ENCODE measurements at places on chromosomes 12 and 14.

- DNase-seq = no peak
Observed at GRCh38 chr12:21891751-21892217, 49.4 kb downstream of the ABCC9 start.

- peak; percentile 5 for DNase-seq
Observed at GRCh38 chr14:58414845-58415244, 12.5 kb downstream of the TIMM9 start.

DNA sequence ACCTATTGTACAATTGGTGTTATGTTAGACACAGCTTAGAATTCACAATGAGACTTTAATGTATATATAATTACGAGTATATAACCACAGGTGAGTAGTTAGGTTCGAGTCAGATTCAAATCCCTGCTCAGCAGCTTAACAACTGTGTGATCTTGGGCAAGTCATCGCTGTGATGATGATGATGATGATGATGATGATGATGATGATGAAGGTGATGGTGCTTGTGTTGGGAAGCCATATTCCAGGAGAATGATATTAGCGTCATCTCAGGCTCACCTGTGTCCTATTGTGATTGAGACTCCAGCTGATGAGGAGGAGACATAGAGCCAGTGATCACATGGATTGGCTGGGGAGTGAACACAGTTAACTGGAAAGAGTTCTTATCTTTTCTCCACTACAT, 16.5 kb downstream of the RFX4 start:
- no peak for DNase-seq

GRCh38 chr14:30520536-30520935, 38.4 kb upstream of the G2E3 start:
- DNase-seq = peak; percentile 61

GRCh38 chr14:104285508-104285840, 147.1 kb downstream of the KIF26A start:
- no peak for DNase-seq

GRCh38 chr14:34368971-34369647, 92.9 kb downstream of the SPTSSA start:
- no peak for DNase-seq

DNA sequence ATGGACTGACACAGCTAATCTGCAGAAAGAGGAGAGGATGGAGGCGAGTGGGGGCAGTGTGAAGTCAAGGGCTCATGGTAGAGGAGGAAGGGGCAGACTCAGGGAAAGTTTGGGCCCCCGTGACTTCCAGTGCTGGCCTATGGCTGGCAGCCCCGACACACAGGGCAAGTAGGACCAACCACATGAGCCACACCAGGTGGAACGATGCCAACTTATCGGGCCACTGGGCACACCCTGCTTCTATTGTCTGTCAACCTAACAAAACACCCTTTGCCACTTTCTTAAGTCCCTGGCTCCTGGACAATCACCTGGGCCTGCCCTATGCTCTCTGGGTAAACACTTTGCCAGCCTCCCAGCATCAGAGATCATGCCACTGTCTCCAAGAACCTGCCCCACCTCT, 65.2 kb upstream of the PSMC1 start:
- no peak for DNase-seq

GRCh38 chr14:94689985-94690400, 77.8 kb downstream of the SERPINA3 start:
- DNase-seq = peak; percentile 10

DNA sequence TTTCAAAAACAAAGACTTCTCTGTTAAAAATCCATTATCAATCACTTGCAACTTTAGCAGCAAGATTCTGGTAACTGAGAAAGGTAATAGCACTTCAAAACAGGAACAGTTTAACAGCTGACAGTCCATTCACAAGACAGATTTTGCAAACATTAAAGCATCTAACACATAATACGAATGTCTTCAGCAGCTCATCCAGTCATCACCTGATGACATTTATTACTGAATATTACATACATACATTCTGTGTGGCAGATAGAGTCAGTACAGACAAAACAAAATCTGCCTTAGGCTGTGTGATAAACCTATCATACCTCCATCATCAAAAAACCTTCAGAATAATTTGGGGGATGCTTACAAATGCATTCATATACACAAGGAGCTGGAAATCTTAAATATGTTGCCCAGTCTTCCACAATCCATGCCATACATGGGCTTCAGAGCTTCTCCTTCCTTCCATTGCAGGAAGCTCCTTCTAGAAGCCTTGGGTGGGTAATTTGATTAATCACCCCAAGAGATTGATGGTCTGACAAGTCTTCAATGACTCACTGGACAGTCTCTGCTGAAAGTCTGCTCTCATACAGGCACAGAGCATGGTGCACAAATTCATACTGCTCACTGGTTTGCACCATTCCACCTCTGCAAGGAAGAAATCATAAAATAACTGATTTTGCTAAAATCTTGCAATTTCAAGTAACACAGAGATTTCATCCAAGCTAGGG, 1.6 kb upstream of the PTPRB start:
- no peak for DNase-seq

DNA sequence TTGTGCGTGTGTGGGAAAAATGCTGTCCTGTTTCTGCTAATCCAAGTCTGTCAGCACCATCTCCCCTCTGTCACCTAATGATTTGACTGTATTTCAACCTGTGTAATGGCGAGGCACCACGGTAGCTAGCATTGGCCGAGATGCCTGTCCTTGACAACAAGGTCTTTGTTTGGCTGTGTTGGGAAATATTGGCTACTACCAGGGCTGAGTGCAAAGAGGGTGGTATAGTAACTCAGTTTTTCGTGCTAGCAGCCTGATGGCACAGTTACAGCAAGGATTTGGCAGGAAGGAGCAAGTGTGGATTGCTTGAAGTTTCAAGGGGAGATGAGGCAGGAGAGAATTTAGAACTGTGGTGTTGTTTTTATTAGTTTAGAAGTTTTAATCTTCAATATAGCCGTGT, 440.3 kb upstream of the RGS6 start:
- DNase-seq = no peak

GRCh38 chr12:15278816-15279658, 43.3 kb upstream of the PTPRO start:
- peak; percentile 8 for DNase-seq

DNA sequence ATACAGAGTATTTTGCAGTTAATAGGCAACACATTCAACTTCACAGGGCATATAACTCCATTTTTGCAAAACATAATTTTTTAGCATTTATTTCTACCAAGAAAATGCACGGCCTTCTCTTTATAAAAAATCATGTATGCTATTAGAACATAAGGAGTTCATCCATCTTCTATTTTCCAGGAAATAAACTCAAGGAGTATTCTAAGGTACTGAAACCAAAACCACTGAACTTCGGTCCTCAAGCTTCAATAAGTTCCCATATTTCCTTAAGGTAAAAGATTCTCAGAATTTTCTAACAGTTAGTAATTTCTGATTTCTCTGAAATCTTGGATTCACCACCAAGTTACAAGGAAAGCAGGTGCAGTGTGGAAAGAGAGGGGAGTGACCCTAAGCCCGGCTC, 113.3 kb upstream of the DIO2 start:
- DNase-seq = no peak

DNA sequence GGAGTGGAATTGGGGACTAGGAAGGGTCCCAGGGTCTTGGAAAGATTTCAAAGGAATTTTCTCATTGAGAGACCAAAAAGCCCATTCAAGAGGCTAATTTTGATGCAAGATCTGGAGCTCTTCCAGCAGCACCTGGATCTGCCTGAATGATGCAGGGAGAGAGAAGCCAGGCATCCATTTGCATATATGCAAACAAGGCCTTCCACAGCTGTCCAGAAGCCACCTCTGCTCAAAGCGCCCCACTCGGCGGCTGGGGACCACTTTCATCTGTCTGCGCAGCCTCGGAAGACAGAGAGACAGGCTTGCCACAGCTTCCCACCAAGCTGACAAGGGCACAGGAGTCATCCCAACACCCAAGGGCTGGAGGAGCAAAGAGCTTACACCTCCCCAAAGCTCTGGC, 295.6 kb downstream of the DPF3 start:
- no peak for DNase-seq

GRCh38 chr14:91153360-91153759, 39.5 kb downstream of the DGLUCY start:
- DNase-seq = no peak

Measured in NCI-H146 (cell line).